Activated naive CD8-positive, alpha-beta T cell treated with anti-CD3 and anti-CD28 coated beads for 36 hours (primary cell): ENCODE measurements at places on chromosomes 16 and 17.
A peak's percentile ranks its signal among the peaks of the same experiment; 100 is the strongest.

GRCh38 chr17:74833501-74834377 lies 25.9 kb downstream of the GRIN2C start:
- DNase-seq, result no peak

GRCh38 chr16:80082906-80083305 lies 457.9 kb upstream of the DYNLRB2 start:
- DNase-seq, result no peak

DNA sequence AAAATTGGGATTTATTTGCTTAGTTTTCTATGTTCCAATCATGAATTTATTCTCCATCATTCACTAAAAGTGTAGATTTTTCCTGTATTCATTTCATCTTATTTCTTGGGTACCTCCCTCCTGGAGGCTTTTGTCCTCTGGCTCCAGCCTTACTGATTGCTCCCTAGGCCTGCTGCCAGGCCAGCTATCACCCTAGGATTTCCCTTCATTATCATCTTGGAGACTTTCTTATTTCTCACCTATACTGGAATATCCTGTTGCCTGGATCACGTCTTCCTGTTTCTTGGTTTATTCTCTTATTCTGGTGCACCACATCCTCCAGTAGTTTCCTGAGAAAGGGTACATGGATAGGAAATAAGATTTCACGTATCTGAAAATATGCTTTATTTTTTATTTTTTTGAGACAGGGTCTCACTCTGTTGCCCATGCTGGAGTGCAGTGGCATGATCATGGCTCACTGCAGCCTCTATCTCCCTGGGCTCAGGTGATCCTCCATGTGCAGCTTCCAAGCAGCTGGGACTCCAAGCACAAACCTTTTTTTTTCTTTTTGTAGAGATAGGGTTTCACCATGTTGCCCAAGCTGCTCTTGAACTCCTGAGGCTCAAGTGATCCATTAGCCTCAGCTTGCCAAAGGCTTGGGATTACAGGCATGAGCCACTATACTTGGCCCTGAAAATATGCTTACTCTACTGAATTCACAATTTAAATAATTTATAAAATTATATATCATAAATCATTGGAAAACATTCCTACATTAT lies 13.3 kb upstream of the KPNB1 start:
- no peak for DNase-seq

DNA sequence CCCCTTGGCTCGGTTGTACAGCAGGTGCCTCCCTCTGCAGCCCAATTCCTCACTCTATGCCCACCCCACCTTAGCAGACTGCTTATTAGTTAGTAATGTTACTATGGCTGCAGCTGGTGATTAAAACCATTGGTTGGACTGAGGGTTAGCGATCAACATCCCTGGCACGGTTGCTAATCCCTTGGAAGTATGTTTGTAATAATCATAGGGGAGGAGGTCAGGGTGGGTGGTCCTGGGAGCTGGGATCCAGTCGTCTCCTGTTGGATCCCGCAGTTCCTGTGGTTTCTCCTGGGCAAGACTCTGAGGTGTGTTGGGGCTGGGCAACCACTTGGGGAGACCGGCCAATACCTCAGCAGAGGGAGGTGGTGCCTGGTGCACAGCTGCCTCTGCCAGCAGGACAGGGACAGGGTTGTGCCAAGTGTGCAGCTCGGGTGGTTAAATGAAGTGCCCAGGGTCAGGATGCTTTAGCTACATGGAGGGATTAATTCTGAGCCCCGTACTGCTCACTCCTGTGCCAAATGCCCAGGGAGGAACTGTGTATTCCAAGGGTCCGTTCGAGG lies 38.0 kb downstream of the FZD2 start:
- DNase-seq, result no peak

DNA sequence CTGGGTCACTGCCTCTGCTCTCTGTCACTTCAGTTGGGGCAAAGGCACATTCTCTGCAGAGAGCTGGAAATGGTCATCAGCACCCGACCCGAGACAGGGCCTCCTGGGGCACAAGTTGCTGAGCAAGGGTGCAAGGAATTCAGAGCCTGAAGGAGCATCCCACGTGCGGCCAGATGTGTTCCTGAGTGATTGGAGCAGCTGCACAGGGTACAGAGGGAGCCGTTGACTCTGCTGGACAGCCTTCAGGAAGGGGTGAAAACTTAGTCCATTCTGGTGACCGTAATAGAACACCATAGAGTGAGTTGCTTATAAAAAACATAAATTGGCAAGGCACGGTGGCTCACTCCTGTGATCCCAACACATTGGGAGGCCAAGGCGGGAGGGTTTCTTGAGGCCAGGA lies 106.8 kb downstream of the CCDC182 start:
- no peak for DNase-seq

DNA sequence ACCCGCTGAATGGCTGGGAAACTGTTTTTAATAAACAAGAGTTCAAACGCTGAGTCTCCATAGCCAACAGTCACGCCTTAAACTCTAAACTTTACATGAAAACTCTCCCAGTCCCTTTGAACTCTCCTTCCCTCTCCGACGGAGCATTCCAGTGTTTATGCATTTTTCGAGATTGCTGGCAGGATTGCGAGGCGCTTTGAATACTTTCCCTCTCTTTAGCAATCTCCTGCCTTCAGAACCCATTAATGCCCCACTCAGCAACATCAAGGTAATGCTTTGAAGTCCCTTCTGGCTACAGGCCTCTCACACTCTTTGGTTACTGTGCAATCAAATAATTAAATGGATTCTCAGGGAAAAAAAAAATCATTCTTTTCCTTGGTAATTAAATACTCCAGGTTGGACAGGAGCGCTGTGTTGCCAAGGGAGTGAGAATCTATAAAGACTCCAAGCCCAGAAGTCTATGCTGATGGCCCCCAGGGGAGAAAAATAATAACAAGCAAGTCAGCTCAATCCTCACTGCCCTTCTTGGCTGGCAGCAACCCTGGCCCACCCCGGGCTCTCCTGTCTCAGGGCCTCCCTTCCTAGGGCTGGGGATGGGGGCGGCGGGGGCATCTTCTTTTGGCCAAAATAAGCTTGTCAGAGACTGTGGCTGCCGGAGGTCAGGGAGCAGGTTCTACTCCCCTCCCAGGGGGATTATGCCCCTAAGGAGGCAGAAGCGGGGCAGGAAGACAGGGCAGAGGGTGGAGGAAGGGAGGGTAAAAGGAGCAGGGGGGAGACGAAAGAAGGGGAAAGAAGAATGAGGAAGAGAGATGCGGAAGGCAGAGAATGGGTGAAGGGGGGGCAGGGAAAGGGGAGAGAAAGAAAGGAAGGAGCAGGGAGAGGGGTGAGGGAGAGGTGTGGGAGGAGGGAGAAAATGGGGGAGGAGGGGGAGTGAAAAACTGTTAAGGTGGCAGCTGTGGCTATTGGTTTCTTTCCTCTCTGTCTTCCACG lies 45.2 kb downstream of the AXIN2 start:
- no peak for DNase-seq

- DNase-seq, result no peak
Measured at GRCh38 chr16:49055291-49055690, 226.3 kb downstream of the CBLN1 start.

GRCh38 chr16:23712976-23713375 lies at the start of gene ERN2:
TSS of gene ERN2 (minus strand) at chr16:23713222. CDS start at chr16:23713187, 35 bp downstream.
- no peak for DNase-seq

DNA sequence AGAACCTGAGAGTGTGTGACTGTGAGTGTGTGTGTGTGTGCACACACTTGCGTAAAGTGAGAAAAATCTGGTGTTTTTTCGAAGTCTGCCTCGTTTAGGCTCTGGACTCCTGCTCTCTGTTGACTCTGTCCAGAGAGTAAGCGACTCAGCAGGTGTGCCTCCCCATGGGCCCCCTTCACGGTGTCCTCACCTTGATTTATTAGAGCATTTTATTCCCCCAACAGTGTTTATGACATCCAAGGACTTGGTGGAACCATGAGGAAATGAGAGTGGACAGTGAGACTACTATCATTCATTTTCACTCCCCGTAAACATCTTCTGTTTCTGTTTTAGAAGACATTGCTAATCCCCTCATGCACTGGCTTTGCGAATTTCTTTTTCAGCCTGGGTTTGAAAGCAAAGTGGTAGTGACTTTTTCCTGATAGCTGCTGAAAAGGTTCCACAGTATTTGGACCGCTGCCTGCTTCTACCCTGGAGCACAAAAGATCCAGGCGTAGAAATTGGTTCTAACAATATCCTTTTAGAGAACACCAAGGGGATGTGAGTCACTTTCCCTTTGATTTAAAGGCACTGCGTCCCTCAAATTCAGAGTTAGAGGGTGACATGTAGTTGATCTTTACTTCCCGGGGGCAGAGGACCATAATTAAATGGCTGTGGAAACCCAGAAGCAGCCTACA lies 218.2 kb downstream of the WWOX start:
- no peak for DNase-seq

DNA sequence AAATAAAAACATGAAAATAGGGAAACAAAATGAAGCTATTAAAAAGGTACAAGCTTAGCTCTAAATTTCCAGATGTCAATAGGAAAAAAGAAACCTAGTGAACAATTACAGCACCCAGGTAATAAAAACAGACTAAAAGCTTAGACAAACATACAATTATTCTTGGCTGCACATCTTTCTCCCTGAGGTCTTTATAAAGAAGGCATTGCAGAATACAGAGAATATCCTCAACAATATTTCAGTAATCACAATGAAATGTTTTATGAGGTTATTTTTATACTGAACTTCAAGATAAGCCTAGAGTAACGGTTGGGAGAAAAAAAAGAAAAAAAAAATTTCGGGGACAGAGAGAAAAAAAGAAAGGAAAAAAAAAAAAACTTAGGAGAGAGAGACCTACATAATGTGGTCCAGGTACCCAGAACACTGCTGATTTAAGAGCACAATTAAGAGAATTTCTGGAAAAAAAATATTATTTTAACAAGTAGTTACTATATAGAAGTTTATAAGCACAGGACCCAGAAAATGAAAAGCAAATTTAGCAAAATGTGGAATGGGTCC lies 26.5 kb downstream of the KANSL1 start:
- no peak for DNase-seq

GRCh38 chr17:2749784-2750181 lies 331 bp upstream of the CCDC92B start:
- peak; percentile 83 for DNase-seq

GRCh38 chr17:50865868-50866260 lies 290 bp downstream of the TOB1 start:
- no peak for DNase-seq

DNA sequence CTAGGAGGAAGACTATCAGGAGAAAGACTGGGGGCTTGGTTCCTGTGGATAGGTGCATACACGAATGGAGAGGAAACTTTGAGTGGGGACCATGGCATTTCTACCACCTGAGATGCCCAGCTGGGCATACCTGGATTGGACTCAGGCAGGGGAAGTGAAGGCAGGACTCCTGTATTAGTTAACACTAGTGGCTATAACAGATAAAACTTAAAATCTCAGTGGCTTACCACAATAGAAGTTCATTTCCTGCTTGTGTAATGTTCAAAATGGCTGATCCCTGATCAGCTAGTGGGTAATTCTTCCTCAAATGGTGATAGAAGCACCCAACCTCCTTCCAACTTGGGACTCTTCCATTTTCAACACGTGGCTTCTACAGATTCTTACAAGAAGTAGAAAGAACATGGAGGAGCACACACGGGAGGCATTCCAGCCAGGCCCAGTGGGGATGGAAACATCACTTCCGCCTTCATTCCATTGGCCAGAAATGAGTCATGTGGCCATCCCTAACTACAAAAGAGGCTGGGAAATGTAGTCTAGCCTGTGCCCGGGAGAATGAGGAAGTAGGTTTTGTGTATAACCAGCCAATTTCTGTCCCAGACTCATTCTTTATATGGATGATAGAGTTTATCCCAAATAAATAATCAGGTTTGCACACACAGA lies 112.1 kb downstream of the UTP18 start:
- peak; percentile 6 for DNase-seq

GRCh38 chr16:90027611-90028010 lies 8.4 kb upstream of the DBNDD1 start:
- no peak for DNase-seq
